Stimulated activated CD4-positive, alpha-beta T cell treated with anti-CD3 and anti-CD28 coated beads, Interleukin-2, amount 100 ng/mL, for 4 hours (primary cell): ENCODE measurements at places on chromosomes 2 and 18.
A peak's percentile ranks its signal among the peaks of the same experiment; 100 is the strongest.

DNA sequence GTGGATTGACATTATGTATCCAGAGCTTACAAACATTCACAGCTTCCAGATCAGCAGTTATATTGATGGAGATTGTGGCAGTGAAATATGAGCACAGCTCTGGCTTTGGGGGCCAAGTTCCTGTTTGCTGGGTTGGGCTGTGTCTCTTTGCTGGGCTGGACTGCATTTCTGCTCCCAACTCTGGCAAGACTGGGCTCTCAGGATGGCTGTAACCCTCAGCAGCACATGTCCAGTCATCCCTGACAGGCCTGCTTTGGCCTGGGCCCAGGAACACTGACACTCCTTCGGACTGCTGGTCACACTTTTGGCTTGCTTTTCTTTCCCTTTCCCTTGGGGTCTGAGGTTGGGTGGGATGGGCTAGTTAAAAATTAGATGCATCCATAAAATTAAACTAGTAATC is 17.9 kb upstream of the VPS4B start:
- DNase-seq, result no peak

DNA sequence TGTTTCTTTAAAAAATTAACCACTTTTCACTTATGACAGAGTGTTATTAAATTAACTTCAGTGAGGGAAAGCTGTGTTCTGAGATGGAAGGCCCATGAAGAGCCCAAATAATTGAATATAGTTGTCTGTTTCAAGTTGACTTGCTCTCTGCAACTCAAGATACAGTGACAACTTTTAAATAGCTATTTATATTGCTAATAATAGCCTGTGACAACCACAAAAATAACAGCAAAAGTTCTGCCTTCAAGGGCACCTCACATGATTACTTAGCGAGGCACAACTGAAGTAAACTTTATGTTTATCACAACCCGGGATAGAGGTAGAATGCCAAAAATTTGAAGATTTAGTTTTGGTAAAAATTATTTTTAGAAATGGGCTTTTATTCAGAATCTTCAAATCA is 167.3 kb upstream of the SCN7A start:
- DNase-seq, result no peak

GRCh38 chr2:10909050-10909995 is 2.4 kb upstream of the KCNF1 start:
- no peak for DNase-seq

- no peak for DNase-seq
Measured at GRCh38 chr2:146246002-146246735, 1598.7 kb upstream of the ACVR2A start.

DNA sequence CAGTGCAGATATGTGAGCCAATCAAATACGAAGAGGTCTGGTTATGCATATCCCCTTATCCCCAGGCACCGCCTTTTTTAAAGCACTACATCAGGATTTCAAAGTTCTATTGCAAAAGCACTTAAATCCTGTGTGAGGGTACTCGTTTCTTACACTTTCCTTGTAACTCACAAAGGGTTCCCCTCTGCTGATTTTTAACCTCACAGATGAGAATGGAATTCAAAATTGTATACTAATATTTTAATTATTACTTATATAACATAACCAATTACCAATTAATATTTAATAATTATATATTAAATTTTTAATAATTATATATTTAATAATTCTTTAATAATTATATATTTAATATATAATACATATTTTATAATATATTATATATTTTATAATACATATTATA is 126.2 kb upstream of the MAPRE2 start:
- DNase-seq, result no peak

DNA sequence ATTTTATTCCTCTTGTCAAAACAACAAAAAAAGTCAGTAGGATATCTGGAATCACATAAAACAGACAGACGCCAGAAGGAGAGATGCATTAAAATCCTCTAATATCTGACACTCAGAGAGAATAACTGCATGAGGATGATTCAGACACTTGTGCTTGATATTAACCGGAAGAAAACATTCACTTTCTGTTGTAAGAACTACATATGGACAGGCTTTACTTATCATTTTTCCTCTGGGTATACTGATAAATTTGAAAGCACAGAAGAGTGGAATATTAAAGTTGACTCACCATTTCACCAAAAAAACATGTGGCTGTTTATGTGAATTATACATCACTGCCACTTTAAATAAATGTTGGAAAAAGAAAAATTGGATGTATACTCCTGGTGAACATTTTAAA is 589.1 kb upstream of the CDH2 start:
- DNase-seq, result no peak

DNA sequence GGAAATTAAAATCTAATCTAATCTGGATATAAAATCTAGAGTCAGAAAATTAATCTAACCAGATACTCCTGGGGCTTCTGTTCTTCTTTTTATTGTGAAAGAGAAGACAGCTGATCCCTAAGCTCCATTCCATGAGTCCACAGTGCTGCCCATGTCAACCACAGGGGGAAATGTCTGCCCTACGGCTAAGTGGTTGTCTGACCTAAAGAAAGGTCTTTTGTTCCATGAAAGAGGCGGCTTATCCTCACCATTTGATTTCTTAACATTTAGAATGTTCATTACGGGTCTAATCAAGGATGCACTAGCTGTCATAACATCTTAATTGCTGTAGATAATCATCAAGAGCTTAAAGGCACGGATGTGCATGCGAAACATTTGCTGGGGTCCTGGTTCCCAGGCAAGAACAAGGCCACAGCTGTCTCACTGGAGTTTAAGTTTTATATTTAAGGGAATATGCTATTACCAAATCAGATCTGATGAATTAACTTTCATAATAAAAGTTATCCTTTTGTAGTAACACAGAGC is 162.6 kb downstream of the PAX3 start:
- no peak for DNase-seq

DNA sequence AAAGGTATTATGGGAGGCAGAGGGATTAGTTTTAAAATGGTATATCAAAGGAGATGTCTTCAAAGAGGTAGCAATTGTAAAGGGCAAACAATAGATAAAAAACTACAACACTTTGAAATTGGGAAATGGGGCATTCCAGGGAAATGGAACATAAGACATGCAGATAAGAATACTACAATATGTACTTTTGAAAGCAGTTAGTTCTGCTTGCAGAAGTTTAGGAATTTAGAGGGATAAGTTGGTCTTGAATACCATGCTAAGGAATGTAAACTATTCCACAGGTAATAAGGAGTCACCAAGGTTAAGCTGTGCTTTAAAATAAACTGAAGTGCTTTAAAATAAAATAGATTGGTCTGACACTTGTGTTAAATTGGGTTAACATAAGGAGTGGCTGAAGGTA is 571.7 kb upstream of the ACVR2A start:
- no peak for DNase-seq

GRCh38 chr2:128058114-128058513 is 30.3 kb upstream of the SAP130 start:
- DNase-seq, result no peak

GRCh38 chr2:178804791-178805190 is 2.4 kb downstream of the TTN start:
- no peak for DNase-seq

DNA sequence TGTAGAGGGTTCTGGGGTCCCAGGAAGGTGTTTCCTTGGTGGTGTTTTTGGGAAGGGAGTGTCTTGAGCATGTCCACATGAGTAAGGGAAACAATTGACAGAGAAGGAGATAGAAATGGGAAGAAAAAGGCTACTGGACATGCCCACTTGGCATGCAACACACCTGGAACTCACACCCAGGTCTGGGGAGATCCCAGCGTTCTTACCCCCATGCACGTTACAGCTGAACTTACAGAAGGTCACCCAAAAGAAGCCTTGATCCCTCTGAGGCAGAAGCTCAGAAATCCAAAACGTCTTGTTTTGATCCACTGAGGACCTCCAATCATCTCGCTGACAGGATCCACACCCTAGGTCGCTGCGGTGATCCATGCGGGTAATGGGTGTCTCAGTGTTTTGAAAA is 142.0 kb downstream of the ZNF516 start:
- no peak for DNase-seq

GRCh38 chr18:3665780-3666525 is 216.0 kb downstream of the TGIF1 start:
- DNase-seq, result peak; percentile 56

DNA sequence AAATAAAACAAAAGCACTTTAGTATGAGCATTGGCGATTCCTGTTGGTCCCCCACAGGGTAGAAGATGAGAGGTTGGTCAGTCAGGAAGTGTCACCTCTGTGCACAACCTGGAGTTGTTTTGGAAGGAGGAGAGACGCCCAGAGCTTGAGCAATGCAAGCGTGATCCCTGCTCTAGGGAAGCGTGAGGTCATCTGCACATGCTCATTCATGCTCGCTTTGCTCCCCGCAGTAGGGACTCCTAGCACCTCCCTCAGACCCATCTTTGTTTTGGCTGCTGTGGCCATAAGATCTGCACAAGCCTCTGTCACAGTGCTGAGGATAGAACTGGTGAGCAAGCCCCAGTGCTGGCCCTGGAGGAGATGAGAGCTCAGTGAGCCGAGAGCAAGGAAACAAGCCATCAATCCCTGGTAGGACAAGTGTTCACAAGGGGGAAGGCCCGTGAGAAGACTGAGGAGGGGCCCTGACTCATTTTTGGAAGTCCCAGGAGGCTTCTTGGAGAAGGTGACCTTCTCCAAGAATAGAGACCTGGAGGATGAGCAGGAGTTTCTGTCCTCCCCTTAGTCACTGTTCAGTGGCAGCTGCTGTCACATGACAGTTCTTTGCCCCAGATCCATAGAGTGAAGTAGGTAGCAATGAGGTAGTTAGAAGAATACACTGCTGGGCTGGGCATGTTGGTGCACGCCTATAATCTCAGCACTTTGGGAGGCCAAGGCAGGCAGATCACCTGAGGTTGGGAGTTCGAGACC is 13.3 kb upstream of the ATP8B1 start:
- DNase-seq, result no peak

- no peak for DNase-seq
Measured at GRCh38 chr2:239259603-239260298, 141.1 kb downstream of the HDAC4 start.

DNA sequence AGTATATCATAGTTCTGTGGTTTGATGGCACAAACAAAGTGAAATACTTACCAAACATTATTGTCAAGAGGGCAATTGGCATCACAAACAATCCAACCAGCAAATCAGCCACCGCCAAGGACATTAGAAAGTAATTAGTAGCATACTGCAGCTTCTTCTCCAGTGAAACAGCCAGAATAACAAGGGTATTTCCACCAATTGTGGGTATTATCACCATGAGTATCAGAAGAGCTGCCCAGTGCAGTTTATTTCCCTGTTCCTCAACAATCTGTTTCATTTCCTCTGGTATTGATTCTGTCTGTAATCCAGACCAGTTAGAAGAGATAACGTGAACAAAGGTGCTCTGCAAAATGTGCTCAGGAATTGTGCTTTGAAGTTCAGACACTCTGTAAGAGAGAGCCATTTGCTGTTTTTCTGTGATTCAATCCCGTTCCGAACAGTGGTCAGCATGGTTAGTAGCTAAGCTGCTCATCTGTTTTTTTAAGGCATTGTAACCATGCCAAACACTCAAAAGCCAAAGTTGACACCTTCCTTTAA is 1.4 kb downstream of the HTR2B start:
- no peak for DNase-seq

- no peak for DNase-seq
Measured at GRCh38 chr2:42802150-42802549, 9.8 kb upstream of the HAAO start.

GRCh38 chr18:72675394-72675793 is 131.3 kb upstream of the CBLN2 start:
- DNase-seq, result no peak

GRCh38 chr2:239264838-239265651 is 135.8 kb downstream of the HDAC4 start:
- peak; percentile 53 for DNase-seq

DNA sequence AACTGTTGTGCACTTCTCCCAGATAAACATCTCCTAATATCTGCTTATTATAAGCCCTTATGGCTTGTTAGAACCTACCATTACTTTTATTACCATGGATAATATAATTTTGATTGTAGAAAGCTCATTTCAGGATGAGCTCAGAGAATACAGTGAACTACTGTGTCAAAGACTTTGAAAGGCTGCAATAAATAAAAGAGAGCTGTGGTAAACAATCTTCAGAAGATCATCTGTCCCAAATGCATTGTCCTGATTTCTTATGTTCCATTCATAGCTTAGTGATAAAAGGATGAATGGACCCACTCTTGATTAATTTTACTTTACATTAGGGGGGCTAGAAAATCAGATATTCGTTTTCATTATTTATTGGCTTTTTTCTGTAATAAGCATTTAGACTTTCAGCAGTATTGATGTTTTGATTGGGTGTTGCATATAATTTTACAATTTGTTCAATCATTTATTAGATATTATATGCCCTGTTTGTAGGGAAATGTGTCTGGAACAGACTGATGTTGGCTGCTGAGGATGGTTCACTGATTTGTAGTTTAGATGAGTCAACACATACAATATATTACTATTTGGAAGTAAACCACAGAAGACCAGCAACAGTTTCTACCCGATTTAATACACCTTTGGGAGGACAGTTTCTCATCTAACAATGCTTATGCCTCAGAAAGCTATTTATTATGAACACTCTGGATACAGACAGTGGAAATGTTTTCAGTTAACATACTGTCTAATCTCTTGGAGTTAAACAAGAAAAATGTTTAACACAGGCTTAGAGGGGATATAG is 147.2 kb downstream of the TMEFF2 start:
- no peak for DNase-seq

DNA sequence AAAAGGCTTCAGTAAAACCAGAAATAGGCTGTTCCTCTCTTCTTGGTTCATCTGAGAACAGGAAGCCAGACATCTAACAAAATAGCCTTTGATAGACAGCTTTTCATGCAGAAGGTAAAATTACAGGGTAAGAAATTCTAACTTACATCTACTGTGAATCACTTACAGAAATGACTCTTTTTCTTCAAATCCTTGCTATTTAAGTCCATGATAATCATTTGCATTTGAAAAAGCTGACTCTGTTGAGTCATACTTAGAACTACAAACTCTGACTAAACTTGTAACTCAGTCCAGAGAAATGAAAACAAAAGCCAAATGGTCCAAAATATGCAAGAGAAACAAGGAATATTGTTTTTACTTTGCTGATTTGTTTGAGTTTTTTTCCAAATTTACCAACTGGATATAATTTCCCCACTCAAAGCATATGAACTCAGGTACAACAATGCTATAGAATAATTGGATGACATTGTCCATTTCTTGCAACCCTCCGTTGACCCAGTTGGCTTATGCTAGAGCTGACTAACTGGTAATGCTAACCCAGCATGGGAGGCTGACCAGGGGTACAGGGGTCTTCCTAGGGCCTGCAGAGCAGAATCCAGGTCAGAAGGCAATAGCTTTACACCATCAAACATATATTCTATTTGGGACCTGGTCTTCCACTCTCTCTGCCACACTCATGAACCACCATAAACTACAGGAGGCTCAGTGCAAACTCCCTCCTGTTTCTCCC is 18.8 kb upstream of the MREG start:
- no peak for DNase-seq

- no peak for DNase-seq
Measured at GRCh38 chr2:234378440-234378839, 118.4 kb downstream of the ARL4C start.

DNA sequence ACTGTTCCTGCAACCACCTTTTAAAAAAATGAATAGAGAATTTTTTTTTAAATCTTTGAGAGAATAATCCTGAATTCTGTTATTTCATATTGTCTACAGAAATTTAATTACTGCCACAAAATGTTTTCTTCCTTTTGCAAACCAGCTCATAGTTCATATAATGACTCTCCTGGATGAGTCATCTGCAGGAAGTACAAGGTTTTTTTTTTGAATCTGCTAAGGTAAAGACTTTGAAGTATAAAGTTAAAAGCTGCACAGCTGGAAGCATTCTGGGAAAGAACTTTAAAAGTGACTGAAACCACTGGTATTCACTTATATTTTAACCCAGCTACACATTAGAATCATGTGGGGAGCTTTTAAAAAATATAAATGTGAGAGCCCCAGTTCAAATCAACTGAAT is 25.4 kb downstream of the SESTD1 start:
- DNase-seq, result no peak
